ENCODE measurements at places on chromosomes 12 and 14.

- DNase-seq, result no peak
Measured at GRCh38 chr14:102608064-102608446, 15.6 kb downstream of the RCOR1 start.

DNA sequence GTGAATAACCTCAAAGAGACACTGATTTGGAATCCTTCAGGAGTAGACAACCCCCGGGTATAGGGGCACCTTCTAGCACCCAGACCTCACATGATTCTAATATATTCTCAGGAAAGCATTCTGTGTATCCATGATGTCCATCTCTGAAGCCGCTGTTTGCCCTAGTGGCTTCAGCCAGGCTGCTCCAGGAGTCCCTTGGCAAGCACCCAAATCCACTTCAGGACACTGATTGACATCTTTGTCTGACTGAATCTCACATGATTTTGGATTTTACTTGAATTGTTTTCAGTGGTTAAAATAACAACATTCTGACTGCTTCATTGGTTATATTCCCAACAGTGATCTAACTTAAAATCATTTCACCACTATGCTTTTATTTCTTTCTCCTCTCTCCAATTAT is 390.5 kb upstream of the CLEC14A start:
- DNase-seq, result no peak

GRCh38 chr14:97554597-97554996 is 757.4 kb downstream of the VRK1 start:
- no peak for DNase-seq

DNA sequence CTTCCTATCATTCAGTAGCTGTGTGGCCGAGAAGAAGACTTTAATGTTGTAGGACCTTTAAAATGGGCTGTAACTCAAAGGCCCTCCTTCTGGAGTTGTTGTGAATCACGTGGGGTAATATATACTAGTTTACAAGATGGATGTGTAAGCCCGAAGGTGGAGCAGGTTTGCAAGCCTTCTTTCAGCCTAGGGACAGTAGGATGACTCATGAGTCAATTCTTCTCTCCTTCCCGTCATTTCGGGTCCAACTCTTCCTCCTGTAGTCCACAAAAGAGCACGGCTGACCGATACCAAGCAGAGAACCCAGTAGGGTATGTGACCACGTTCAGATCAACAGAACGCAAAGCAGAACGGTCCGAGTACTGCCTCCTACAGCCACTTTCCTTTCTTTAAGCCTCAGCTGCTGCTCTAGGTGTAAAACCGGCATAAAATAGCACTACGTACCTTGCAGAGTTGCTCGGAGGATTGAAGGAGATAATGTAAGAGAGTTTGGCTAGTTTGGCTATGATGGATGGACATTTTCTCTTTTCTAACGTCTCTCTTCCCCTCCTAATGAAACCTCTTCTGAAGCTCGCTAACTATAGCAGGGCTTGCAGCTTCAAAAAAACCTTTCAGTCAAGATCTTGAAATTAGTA is 1.3 kb upstream of the RASSF3 start:
- DNase-seq, result no peak

DNA sequence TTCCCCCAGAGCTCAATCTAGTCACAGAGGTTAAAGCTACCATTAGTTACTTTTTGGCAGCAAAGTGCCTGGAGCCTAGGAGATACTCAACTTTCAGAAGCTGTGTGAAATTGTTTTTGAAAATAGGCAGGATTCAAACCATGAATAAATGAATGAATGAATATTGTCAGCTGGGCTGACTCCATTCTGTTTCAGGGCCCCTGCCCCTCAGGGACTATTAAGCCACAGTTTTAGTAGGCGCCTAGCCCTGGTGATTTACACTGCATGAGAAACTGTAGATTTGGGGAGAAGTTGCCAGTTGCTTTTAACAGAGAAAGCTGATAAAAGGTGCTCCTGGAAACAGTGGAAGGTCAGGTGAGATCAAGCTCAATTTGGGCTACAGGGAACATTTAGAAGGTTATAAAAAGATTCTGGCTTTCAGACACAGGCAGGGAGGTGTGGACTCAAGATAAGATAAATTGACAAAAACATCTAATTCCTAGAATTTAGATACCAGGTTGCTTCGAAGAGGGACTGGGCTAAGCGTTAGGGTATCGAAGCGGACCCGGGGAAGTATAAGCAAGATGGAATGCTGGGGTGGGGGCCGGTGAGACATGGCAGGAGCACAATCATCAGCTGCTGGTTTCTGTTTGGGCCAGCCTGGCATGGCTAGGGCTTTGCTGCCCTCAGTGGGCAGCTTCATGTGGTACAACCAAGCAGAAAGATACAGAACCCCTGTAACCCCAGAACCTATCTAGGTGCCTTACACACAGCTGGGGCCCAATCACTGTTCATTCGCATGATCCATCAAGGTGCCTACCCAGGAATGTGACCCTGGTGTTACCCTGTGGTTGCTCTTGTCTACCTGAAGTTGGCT is 14.9 kb upstream of the CELA1 start:
- no peak for DNase-seq

DNA sequence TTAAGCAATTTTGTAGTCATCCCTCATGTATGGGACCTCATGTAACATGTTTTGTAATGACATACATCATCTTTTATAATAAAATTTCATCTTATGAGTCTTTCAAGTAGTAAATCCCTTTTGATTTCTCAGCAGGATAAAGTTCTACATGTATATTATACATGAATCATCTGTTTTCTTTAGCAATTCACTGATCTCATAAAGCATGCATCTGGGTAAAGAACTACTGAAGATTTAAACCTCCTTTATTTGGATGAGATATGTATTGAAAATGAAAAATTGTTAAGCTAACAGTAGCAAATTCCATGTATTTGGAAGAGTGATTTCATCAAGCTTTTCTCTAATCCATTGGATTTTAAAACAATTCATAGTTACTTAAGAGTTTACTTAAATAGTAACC is 126.9 kb downstream of the KITLG start:
- DNase-seq, result no peak

- DNase-seq, result no peak
Measured at GRCh38 chr12:69355363-69356028, 4.0 kb upstream of the YEATS4 start.

DNA sequence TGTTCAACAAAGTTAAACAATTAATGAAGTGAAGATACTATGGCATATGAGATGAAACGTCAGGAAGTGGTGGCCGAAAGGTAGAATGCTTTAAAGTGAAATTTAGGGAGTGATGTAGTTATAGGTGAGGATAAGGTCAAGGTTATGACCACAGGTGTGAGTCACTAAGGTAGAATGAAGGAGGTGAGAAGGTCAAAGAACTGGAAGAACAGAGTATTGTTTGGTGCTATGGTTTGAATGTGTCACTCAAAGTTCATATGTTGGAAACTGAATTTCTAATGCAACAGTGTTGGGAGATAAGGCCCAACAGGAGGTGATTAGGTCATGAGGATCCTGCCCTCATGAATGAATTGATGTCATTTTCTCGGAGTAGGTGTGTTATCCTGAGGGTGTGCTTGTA is 293.6 kb downstream of the NELL2 start:
- no peak for DNase-seq

DNA sequence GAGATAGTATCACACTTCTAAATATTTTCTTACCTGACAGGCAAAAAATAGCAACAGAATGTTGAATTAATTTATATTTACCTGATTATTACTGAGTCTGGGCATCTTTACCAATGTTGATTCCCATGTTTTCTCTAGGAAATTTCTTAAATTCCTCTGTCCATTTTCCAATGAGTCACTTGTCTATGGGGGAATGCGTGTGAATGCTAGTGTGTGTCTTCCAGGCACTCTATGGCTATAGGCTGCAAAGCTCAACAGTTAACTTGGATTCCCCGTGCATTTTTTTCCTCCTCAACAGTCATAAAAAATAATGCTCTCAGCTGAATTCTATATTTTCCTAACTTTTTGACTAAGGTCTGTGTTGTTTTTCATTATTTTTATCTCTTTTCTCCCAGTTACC is 1385.8 kb upstream of the FLRT2 start:
- no peak for DNase-seq

- no peak for DNase-seq
Measured at GRCh38 chr12:30211743-30212142, 428.0 kb upstream of the TMTC1 start.

GRCh38 chr12:95942524-95943329 is at the start of gene CCDC38:
Gene CCDC38, minus strand, starts transcription at chr12:95942614. Its CDS starts 6,105 bp downstream, at chr12:95936509.
- no peak for DNase-seq

DNA sequence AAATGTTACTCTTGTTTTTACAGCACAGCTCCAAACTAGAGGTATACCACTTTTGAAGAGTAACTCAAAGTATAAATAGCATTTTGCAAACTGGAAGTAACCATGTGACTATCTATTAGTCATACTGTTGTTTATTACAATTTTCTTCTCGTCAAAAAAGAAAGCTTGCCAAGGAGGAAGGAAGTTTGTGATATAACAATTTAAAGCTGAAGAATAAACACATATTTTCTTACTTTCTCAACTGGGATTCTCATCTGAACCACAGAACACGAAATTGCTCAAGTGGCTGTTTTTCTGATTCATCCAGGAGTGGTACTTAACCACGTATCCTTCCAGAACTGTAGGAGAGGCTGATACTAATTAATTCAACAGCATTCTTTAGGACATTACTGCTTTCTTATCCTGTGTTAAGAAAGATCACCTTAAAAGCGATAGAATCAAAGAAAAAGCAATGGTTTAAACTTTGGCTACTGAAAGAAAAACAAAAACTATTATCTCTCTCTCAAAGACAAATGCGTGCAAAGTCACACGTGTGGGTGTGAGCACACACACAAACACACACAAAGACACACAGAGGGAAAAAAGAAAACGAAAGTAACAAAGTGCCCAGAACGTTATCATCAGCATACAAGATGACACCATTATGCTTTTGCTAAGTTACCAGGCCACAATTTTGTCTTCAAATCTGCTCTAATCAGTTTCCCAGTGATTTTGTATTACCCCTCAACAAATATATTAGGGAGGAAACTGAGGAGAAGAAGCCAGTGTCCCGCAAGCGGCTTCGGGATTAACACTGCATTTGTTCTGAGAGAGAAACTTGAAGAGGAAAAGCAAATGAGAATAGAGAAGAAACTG is at the start of gene CLEC2B:
CLEC2B (minus strand) TSS at position 48 of the 855 bp plus-strand sequence.
- no peak for DNase-seq

GRCh38 chr14:81682134-81682533 is 148.5 kb upstream of the SEL1L start:
- DNase-seq, result no peak

- no peak for DNase-seq
Measured at GRCh38 chr14:87999277-87999676, 5.7 kb upstream of the GPR65 start.

- DNase-seq, result no peak
Measured at GRCh38 chr12:132322206-132323132, 6.9 kb downstream of the GALNT9 start.

DNA sequence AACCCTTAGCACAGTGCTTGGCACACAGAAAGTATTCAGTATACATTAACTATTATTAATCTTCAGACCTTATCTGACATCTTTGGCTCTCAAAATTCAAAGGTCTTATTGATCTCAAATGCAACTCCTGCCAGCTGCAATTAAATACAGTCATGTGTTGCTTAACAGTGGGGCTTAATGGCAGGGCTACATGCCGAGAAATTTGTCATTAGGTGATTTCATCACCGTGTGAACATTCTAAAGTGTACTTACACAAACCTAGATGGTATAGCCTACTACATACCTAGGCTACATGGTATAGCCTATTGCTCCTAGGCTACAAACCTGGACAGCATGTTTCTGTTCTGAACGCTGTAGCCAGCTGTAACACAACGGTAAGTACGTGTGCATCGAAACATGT is 156.3 kb upstream of the TMCC3 start:
- DNase-seq, result no peak

- DNase-seq, result no peak
Measured at GRCh38 chr14:85391892-85392291, 138.1 kb upstream of the FLRT2 start.

DNA sequence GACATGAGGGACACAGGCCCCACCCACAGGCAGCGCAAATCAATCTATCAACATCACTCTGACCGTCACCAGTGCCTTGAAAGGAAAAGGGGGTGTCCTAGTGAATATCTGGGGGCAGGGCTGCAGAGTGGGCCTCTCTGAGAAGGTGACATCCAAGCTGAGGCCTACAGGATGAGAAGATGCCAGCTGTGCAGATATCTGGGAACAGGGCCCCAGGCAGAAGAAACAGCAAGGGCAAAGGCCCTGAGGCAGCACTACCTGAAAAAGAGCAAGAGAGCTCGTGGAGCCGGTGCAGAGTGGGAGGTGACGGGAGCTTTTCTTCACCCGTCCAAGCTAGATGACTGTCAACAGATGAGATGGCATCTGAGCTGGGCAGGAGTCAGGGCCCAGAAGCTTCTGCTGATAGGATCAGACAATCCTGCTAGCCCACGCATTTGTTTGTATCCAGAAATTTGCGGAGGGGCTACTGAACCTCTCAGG is 12.5 kb upstream of the TMEM119 start:
- DNase-seq, result no peak

DNA sequence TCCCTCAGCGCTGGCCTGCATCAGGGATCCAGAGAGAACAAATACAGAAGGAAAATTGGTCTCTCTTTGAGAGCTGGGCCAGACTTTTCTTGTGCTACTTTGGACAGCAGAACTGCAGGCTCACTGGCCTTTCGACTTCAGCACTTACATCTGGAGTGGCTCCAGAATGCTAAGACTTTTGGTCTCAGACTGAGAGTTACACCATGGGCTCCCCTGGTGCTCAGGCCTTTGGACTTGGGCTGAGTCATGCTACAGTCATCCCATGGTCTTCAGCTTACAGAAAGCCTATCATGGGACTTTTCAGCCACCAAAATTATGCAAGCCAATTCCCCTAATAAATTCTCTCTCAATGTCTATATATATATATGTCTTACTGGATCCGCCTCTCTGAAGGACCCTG is 9.0 kb upstream of the CD163 start:
- DNase-seq, result no peak

GRCh38 chr12:116352315-116352835 is 74.9 kb upstream of the MED13L start:
- DNase-seq, result no peak

- no peak for DNase-seq
Measured at GRCh38 chr12:127008755-127009403, 1258.1 kb upstream of the TMEM132C start.

GRCh38 chr14:55417955-55418354 is 6.3 kb upstream of the ATG14 start:
- no peak for DNase-seq

GRCh38 chr14:99177046-99177655 is 94.8 kb downstream of the BCL11B start:
- DNase-seq, result no peak

- no peak for DNase-seq
Measured at GRCh38 chr14:61696753-61697318, 1.5 kb downstream of the HIF1A start.

GRCh38 chr12:912466-913235 is 36.8 kb downstream of the RAD52 start:
- no peak for DNase-seq

DNA sequence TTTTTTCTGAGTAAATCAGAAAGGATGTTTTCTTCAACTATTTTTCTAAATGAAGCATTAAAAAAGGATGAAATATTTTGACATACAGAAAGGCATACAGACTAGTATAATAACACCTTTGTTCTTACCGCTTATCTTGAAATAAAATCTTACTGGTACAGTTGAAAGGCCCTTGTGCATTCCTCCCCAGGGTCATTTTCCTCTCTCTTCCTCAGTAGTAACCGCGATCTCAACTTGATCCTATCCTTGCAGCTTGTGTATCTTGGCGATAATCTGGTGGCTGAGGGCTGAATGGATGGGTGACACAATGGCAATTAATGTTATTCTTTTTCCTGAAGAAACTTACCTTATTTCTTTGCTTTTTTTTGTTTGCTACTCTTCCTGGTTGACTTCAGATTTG is 18.5 kb downstream of the GAS2L3 start:
- no peak for DNase-seq

GRCh38 chr14:92258934-92259333 is 64.0 kb upstream of the SLC24A4 start:
- no peak for DNase-seq

- no peak for DNase-seq
Measured at GRCh38 chr12:124532331-124532750, 35.1 kb downstream of the NCOR2 start.
